Left colon (tissue), 2 donors: ENCODE measurements at places on chromosomes 7 and 10. TPM values are rescaled to one million over a fixed set of nuclear protein-coding genes. Genes with fewer than 3 reads are reported as not detected.
A peak's percentile ranks its signal among the peaks of the same experiment; 100 is the strongest.

RASA4B gene
- total RNA-seq = 22.5 TPM

GRCh38 chr7:30660331-30661255 is 21.7 kb downstream of the CRHR2 start:
- no peak for DNase-seq

COL1A2 gene
- 103 TPM for total RNA-seq

GRCh38 chr10:110029450-110029849 is 21.7 kb downstream of the ADD3 start:
- DNase-seq = no peak

KEL gene
- total RNA-seq = 0.85 TPM

GRCh38 chr7:35258125-35258867 is 4.4 kb upstream of the TBX20 start:
- no peak for DNase-seq

MKI67 gene
- total RNA-seq = 39.5 TPM

DNA sequence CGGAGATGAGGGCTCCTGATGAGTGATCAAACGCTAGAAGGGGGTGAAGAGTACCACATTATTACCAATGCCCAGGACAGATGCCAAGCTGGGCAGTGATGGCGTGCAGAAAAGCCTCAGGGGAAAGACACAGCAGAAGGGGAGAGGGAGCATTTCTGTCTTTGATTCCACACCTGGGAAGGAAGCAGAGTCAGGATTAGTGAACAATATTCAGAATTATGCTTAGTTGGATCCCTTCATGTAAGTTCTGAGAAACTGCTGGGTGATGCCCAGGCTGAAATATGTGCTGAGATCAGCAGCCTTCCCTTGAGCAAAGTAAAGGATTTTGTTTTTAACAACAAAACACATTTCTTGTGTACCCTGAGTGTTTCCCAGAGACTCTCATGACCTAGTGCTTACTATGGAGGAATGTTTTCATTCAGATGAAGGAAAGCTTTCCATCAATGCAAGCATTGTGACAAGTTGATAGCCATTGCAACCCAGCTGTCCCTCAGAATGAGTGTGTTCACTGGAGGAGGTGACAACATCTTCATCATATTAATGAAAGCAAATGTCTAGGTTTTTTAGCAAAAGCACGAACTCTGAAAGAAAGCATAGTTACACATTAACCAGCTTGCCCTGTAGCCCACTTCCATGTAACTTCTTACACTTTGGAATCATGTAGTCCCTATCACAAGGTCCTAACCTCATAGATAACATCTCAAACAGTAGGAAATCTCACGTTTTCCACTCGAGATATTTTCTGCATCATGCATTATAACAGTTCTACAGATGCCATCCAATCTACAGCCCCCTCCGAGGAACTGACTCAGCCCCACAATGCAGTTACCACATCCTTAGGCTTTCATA is 23.8 kb upstream of the AKR1C1 start:
- no peak for DNase-seq

GRCh38 chr10:107415446-107415845 is 250.9 kb upstream of the SORCS1 start:
- DNase-seq = no peak

DNA sequence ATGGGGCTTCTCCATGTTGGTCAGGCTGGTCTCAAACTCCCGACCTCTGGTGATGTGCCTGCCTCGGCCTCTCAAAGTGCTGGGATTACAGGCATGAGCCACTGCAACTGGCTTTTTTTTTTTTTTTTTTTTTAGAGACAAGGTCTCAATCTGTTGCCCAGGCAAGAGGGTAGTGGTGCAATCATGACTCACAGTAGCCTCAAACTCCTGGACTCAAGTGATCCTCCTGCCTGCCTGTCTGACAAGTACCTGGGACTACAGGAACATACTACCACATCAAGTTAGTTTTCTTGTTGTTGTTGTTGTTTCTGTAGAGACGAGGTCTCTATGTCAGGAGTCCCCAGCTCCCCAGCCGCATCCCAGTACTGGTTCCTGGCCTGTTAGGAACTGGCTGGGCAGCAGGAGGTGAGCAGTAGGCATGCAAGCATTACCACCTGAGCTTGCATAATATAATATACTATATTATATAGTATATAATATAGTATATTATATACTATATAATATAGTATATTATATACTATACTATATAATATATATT is 55.7 kb downstream of the TPK1 start:
- no peak for DNase-seq

GRCh38 chr10:9043466-9043865 is 989.0 kb downstream of the GATA3 start:
- no peak for DNase-seq

DNA sequence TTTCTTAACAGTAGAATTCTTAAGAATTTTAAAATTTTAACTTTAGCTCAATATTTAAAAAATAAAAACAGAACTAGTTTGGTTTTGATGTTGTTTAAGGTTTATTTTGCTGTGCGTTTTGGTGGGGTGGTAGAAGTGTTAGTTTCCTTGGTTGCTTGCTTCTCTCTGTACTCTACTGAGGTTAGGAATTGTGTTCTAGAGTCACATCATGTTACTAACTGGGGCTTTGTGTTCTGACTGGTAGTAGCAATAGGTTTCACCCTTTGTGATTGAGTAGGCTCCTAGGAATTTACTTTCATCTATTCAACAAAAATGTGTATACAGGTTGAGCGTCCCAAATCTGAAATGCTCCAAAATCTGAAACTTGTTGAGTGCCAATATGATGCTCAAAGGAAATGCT is 99.5 kb downstream of the ZEB1 start:
- DNase-seq = no peak

CRTAC1 gene
- total RNA-seq = 1.5 TPM

IDI2 gene
- not detected for total RNA-seq

RADIL gene
- 1.4 TPM for total RNA-seq

GRCh38 chr10:12787297-12787696 is 214.2 kb downstream of the CCDC3 start:
- no peak for DNase-seq

- DNase-seq = no peak
Observed at GRCh38 chr10:80292607-80293239, 3.3 kb upstream of the MAT1A start.

- no peak for DNase-seq
Observed at GRCh38 chr10:130378556-130379400, 242.6 kb downstream of the GLRX3 start.

CALML5 gene
- not detected for total RNA-seq

DNA sequence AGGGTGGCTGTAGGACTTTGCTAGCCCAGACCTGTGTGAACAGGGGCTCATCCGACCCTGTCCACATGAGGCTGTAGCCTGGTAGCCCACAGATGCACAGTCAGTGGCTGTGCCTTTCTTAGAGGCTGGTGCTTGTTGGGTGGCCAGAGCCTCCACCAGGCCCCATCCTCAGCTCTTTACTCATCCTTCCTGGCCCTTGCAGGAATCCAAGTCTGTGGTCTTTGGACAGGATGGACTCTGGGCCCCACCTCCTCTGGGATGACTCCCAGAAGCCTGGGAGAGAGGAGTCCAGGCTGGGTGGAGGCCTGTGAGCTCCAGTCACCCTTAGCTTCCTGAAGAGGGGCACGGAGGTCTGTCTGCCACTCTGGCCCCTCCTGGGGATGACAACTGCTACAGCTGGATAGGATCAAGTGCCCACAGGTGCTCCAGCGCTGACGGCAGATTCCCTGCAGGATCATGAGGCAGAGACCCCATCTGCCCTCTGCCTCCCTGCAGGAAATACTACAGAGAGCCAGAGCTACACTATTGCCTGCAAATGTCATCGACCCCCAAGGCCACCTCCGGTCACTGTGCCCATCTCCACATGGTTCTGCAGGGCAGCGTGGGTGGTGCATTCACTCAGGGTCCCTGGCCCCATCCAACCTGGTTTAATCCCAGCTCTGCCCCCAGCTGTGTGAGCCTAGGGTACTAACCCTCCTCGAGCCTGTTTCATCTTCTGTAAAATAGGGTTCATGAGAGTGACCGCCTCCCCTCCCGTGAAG is 114.5 kb downstream of the PTPN20 start:
- DNase-seq = peak; percentile 19

DNA sequence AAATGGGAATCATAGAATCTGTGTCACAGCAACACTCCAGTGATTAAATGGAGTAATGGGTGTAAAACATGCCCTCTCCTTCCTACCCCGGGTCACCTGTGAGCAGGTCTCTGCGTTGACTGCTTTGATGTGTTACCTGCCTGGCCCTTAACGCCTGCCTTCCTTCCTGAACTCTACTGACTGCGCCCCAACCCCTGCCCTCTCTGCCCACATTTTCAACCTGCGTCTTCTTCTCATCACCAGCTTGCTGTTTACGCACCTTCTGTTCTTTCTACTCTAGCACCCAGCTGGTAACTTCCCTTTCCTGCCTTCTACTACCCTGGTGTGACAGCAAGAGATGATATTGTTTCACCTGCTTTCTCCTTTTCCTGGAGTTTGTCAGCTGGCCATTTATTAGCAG is 303.0 kb upstream of the LRGUK start:
- DNase-seq = no peak

CCAR1 gene
- 39.0 TPM for total RNA-seq

LAMB4 gene
- not detected for total RNA-seq

DNA sequence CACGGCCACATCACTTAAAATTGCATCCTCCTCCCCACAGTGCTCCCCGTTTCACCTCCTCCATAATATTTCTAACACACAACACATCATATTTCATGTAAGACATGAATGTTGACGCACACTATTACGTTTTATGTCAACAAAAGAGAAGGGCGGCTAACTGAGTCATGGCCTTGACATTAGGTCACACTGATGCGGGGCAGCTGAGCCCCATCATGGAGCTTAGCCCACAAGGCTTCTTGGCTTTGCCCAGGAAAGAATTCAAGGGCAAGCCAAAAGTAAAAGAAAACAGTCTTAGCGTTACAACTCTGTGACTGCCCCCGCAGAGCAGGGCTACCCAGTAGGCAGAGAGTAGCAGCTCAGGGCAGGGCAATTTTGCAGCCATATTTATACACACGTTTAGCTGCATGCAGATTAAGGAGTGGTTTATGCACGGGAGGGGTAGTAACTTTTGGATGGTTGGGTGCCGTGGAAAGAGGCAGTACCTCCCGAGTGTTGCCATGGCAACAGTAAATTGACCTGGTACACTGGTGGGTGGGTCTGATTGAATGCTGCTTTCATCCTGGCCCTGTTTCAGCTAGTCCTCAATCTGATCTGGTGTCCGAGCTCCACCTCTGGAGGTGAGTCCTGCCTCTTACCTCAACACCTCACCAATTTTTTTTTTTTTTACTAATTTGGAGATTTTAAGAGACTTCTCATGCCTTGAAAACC is 156.2 kb upstream of the FRMD4A start:
- DNase-seq = no peak

DNA sequence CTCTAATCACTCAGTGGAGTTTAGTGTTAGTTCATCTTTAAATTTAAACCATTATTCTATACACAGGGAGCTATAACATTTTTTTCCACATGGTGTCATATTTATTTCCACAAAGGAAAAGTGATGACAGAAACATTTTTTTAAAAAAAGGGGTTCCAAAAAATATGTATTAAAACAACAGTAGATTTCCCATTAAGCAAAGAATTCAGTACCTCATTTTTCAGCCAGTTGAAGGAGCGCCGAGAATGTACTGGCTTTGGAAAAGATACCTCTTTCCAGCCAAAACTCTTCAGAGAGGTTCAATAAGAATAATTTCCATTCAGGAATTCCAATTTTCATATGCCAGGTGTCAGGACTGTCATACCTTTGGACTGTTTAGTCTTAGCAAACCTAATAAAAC is 250.5 kb upstream of the MEOX2 start:
- DNase-seq = no peak

CHRM2 gene
- total RNA-seq = 1.1 TPM

- DNase-seq = no peak
Observed at GRCh38 chr10:97593421-97593820, 3.9 kb downstream of the C10orf62 start.

DNA sequence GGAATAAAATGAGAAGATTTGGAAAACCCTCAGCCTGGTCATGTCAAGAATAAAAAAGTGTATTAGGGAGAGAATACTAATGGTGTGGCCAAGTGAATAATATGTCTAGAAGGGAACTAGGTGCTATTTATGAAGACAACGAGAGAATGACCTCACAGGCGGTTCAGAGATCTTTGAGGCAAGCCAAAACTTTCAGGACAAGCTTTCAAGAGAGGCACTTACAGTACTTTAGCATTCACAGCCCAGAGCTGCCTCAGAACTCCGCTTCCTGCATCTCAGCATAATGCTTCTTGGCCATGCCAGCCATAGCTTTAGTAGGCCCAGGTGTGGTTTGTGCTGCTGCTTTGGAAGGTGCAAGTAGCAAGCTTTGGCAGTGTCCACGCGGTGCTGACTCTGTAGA is 37.2 kb upstream of the CCDC7 start:
- no peak for DNase-seq

GRCh38 chr7:46247664-46248063 is 326.6 kb upstream of the IGFBP3 start:
- no peak for DNase-seq

- no peak for DNase-seq
Observed at GRCh38 chr7:139494835-139495579, 11.5 kb upstream of the KLRG2 start.

PTPRZ1 gene
- 1.1 TPM for total RNA-seq

KLF14 gene
- not detected for total RNA-seq

- no peak for DNase-seq
Observed at GRCh38 chr10:70125918-70126552, 6.6 kb downstream of the AIFM2 start.
